ENCODE measurements at places on chromosomes 3 and 15. TPM values are rescaled to one million over a fixed set of nuclear protein-coding genes. Genes with fewer than 3 reads are reported as not detected.
A peak's percentile ranks its signal among the peaks of the same experiment; 100 is the strongest.

DNA sequence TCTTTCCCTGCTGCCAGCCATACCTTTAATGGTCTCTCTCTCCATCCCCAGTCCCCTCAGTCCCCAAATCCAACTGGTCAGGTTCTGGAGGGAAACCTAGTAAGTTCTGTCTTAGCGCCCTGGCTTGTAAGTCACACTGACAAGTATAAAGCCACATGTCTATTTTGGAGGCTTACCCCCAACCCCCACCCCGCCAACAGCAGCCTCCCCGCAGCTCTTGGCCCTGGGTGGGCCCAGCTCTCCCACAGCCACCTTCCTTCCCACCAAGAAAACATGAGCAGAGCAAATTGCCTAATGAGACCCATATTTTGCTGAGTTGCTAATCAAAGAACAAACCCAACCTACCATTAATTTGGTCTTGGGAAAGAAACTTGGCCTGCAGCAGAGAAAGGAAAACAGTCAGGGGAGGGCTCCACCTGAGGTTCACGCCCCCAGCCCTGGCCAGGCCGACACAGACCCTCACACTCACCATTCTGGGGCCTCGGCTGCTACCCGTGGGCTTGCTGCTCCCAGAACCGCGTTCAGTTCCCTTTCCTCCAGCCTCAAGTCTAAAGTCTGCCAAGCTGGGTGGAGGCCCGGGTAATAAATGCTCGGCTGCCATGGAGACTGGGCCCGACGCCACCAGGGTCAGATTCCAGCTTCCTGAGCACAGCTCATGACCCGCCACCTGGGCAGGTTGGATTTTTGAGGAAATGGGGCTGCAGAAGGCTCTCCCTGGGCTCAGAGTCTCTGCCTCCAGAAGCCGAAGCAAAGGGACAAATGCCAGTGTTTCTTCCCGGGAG is at the start of gene CALML4:
Gene CALML4 (minus strand): TSS at position 557 of the 782 bp plus-strand sequence. CDS start 85 bp downstream, at position 472.
- peak; percentile 95 for DNase-seq

DNA sequence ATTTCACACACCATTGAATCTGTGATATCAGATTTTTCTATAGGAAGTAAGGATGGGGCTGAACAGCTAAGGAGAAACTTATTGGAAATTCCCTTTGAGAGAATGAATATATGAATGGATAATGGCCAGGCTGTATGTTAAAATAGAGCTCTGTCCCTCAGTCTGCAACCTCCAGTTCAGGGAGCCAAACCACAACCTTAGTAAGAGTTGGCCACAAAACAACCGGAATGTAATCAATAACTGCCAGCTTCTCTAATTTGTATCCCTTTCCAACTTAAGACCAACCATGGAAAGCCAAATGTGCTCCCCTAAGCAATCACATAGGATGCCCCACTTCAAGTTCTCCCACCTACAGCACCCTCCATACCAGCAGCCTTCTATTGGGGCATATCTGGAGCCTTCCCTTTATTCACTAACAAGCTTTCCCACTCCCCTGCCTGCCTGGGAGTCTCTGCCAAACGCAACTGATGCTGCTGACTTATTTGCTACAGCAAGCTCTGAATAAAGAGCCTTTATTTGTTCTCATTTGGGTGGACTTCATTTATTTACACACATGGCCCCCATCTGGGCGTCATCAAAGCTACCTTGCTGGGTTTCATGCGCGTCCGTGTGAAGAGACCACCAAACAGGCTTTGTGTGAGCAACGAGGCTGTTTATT is 75.4 kb upstream of the LARS2 start:
- no peak for DNase-seq

DNA sequence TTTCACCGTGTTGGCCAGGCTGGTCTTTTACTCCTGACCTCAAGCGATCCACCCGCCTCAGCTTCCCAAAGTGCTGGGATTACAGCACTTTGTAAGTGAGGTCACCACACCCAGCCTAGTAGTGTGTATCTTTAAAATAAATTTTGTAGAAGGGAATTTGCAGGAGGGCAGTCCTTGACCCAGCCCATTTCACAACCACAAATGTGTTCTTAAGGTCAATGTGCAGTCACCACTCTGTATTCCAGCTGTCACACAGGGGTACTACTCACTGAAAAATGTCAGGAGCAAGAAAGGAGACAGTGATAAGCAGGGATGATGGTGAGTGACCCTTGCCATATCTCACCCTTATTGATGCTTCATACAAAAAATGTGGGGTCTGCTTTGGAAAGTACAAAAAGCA is 98.5 kb downstream of the FRMD5 start:
- no peak for DNase-seq

DNA sequence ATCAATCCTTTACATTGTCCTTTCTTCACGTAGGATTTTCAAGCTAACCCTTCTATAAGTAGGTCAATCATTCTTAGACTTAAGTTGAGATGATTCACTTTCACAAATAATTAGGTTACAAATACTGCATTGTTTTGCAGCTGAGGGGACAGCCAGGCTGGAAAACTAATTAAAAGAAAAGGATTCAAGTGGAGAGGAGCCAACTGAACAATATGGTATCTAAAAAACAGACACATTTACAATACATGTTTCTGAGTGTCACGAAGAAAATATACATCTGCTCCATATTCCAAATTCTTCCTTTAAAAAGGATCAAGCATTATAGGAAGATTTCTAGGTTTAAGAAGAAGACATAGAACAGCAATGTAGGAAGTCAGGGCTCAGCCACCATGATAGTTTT is 70.2 kb downstream of the PEAK1 start:
- no peak for DNase-seq

DNA sequence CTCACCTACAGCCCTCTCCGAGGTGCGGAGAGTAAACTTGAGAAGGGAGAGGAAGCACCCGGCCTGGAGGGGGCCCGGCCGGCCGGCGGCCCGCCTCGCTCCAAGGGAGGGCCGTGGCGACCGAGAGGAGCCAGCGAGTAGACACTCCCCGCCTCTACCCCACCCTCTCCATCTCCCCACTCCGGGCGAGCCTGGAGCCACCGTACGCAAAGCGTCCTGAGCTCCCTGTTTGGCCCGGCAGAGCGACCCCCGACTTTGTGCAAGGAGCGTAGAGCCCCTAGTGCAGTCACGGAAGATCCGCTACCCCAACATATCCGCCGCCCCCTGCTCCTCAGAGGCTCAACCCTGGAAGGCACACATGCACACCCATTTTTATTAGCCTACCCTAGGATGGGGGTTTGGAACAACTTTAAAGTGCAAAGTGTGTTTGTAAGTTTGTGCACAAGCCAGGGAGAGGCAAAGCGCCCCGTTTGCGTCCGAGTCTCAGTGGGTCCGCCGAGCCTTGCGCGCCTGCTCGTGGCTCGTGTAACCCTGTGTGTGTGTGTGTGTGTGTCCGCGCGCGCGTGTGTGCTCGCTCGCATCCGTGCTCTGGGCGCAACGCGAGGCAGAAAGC is 508 bp upstream of the SMAD6 start:
- peak; percentile 75 for DNase-seq

DNA sequence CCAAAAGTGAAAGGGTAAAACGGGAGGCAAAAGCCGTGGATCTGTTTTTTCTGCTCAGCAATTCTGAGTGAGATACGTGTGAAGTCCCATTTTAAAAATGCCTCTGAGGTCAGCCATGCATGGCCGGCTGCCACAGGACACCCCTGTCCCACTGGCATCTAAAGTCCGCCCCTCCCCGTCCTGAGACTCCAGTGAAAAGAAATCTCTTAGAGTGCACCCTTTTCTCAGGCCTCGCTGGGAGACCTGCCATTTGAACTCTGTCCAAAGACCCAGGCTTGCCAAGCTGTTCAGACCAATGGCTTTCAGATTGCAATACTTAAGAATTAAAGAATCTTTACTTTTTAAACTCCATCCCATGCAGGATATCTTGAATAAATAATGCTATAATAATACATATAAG is 61.0 kb upstream of the SLC24A5 start:
- DNase-seq: peak; percentile 35

DNA sequence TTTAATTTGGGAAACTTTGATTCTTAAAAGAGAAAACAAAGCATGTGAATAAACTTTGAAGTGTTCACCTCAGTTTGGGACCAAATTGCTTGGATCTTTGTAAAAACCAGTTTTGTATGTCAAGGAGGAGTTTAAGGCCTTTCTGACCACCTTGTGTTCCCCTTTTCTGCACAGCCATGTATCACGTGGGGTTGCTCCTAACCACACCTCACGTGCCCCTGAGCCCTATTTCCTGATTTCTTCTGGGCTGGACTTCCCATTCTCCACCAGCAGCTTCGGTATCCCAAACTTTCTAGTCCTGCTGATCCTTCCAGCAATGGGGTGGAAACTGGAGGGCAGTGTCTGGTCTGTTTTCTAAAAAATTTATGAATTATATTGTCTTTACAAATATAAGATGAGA is 76.4 kb upstream of the STT3B start:
- DNase-seq: no peak

- DNase-seq: no peak
Observed at GRCh38 chr3:73094129-73094528, 32.7 kb downstream of the EBLN2 start.

- no peak for DNase-seq
Observed at GRCh38 chr15:73818308-73818985, 54.9 kb upstream of the TBC1D21 start.

DNA sequence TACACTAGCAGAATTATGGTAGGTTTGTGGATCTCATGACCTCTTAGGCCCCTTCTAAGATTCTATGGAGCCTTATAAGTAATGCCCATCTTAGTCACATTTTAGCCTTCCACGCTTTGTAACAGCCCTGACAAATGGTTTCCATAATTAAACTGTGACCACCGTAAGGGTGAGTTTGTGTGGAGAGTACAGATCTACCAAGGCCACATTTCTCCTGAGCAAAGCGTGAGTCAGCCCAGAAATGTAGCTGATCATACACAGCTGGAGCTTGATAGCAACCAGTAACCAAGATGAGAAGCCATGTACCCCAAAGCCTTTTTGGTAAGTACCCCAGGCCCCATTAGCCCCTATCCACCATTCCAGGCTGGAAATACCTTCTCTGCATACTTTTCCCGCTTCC is 31.7 kb downstream of the CHAC1 start:
- no peak for DNase-seq

DNA sequence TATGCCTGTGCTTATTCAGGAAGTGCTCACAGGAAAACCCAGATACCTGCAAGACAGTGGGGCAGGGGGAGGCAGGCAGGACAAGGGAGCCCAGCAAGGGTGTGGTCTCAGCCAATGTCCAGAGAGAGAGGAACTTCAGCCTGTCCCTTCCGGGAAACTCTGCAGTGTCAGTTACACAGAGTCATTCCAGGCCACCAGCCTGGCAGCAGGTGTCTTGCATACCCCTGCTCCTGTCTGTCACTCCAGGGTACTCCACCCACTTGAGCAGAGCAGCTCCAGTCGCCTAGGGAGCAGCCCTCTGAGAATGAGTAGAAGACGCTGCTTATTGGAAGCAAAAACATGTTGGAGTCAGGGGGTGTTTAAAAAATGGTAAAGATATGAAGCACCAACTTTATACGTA is 431.2 kb upstream of the RGMA start:
- no peak for DNase-seq

- DNase-seq: no peak
Observed at GRCh38 chr3:45807133-45807532, 10.8 kb upstream of the SLC6A20 start.

DNA sequence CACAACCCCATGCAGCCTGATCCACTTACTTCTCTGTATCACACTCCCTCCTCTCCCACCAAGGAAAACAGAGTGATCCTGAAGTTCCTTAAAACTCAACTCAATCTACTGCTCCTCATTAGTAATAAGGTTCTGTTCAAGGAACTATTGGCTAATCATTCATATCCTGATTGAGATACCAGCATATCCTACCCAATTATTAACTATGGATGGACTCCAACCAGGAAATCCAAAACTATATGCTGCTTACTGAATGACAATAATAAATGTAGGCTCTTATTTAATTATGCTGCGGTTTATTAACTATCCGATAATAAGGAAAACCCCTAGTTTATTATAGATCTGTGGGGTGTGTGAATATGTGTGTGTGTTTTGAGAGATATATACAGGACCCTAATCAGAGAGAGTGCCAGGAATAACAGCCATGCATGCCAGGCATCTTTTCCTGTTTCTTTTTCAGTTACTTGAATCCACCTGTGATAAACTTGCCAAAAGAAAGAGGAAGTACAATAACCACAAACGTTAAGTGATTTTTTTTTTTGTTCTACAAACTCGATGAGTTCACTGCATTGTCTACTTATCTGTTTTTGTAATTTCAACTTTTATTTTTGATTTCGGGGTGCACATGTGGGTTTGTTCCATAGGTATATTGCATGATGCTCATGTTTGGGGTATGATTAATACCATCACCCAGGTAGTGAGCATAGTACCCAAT is 1031.7 kb upstream of the CFAP20DC start:
- DNase-seq: no peak

DNA sequence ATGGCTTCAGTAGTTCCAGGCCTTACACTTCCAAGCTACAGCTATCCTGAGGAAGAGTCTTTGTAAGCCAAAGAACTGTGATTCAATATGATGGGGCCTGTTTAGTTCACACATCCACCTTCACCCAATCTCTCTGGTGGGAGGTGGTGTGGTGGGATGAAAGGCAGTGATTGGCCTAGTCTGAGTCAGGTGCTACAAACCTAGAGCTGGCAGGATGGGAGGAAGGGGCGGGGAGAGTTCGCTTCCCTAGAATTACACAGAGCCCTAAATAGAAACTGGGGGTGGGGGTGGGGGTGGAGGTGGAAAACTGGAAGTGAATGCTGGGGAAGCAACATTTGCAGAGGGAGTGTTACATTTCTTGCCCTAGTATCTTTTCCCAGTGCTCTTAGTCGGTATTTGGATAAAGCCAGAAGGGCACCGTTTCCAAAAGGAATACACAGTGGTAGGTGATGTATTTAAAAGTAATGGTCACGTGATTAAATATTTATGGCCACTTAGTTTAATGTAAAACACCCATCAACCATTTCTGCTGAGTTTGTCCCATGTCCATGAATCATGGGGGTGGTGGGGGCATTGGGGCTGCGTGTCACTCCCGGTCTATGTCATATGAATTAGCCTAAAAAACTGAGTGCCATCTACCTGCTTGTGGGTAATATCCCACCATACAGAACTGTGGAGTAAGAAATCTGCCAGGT is 247.6 kb upstream of the PROK2 start:
- no peak for DNase-seq

Gene UROC1
- not detected for total RNA-seq

Gene MITF
- 2.9 TPM for total RNA-seq

Gene GABRG3
- total RNA-seq: not detected

Gene FBXO40
- total RNA-seq: not detected

Gene CPB1
- total RNA-seq: 19.0 TPM

Gene GOLGA6A
- not detected for total RNA-seq

Gene AEN
- 23.8 TPM for total RNA-seq
